ENCODE measurements at places on chromosomes 16 and 17.

DNA sequence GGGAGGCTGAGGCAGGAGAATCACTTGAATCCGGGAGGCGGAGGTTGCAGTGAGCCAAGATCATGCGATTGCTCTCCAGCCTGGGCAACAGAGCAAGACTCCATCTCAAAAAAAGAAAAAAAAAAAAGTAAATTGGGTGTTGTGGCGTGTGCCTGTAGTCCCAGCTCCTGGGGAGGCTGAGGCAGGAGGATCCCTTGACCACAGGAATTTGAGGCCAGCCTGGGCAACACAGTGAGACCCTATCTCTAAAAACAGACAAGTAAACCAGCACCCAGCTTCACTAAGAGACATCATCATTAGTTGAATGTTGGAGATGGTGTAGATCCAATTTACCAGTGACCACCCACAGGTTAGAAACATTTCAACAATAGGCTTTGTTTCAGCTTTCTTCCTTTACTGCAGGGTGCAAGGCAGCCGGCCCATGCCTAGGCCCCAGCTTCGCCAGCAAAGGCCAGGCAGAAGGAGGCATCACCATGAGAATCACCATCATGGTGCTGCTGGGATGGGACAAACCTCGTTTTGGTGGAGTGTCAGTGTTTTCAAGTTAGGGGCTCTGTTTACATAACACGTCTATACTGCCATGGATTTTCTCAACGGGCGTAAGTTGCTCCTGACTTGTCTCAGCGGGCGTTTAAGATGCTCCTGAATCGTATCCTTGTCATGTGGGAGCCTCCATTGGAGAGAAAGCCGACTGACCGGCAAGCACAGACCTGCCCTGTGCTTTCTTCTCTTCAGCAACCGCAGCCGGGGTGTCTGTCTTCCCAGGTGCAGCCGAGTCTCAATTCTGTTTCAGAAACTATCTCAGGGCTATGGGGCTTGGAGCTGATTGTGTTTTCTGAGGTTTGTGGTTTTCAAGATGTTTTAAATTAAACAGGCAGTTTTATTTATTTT lies 7.3 kb downstream of the TCF25 start:
- no peak for DNase-seq

GRCh38 chr16:1494711-1495110 lies 1.6 kb downstream of the TELO2 start:
- no peak for DNase-seq

GRCh38 chr17:83117583-83117982 lies 38.2 kb downstream of the METRNL start:
- no peak for DNase-seq

GRCh38 chr16:86118467-86119307 lies 219.7 kb downstream of the IRF8 start:
- DNase-seq = no peak

DNA sequence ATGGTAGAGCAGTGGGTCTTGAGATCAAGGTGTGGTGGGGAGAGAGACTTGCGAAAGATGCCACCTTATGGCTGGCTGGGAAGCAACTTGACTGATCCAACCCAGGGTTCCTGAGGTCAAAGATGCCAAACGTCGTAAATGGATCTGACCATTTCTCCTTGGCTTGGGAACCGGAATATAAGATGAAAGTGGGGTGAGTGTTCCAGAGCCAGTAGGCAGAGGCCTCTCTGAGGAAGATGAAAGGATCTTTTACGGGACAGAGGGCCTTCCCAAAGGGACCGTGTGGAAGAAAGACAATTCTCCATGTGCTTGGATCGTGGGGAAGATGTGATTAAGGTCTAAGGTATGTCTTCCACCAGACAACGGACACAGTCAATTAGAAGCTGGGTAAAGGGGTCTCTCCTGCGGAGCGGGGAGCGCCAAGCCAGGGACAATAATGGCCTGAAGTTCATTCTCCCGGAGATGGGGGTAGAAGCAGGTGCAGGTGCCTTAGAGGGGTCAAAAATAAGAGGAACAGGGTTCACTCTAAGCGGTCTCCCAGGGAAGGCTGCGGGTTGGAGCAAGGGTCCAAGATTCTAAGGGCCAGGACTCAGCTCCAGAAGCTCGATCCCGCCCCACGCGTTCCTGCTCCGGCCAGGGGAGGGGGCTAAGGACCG lies 800 bp downstream of the FXR2 start:
- DNase-seq = peak; percentile 64

GRCh38 chr16:57244463-57244766 lies 644 bp upstream of the ARL2BP start:
- no peak for DNase-seq

DNA sequence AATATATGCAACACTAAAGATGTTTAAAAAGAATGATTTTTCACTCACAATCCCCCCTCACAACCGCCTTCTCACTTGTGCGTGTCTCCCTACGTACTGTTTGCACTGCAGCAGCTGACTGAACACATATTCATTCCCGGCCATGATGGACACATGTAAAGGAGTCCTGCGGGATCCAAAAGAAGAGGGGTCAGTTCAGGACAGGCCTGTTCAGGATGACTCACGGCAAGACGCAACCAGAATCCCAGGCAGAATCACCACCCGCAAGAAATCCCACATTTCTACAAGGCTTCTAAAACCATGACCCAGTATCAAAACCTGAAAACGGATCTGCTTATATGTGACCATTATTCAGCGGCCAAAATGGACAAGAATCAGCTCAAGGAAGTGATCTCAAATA lies 52.3 kb downstream of the CYB5D2 start:
- DNase-seq = no peak

GRCh38 chr17:33667671-33668070 lies 374.6 kb upstream of the ASIC2 start:
- DNase-seq = no peak

DNA sequence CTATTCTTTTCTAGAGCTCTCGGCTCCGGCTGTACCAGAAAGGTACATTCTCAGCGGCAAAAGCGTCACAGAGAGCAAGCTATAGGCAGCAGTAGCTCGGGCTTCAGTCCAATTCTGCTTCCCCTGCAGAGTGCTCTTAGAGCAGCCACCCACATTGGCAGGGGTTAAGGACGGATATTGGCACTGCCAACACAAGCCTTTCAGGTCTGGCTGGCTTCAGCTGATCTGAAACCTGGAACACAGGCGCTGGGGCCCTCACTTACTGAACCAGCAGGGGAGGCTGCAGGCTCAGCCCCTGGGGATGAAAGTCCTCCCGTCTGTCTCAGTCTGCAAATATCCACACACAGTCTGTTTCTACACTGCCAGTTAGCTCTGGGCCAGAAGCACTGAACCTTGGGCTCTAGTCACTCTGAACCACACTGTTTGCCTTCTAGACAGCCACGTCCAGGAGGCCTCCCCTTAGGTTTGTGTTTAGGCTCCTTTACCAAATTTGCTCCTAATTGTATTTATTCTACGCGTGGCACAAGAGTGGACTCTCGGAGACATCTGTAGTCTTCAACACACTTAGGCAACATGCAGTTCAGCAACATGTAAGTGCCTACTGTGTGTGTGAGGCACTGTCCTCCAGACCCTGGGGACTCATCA lies 40.1 kb downstream of the HIC1 start:
- DNase-seq = peak; percentile 37

DNA sequence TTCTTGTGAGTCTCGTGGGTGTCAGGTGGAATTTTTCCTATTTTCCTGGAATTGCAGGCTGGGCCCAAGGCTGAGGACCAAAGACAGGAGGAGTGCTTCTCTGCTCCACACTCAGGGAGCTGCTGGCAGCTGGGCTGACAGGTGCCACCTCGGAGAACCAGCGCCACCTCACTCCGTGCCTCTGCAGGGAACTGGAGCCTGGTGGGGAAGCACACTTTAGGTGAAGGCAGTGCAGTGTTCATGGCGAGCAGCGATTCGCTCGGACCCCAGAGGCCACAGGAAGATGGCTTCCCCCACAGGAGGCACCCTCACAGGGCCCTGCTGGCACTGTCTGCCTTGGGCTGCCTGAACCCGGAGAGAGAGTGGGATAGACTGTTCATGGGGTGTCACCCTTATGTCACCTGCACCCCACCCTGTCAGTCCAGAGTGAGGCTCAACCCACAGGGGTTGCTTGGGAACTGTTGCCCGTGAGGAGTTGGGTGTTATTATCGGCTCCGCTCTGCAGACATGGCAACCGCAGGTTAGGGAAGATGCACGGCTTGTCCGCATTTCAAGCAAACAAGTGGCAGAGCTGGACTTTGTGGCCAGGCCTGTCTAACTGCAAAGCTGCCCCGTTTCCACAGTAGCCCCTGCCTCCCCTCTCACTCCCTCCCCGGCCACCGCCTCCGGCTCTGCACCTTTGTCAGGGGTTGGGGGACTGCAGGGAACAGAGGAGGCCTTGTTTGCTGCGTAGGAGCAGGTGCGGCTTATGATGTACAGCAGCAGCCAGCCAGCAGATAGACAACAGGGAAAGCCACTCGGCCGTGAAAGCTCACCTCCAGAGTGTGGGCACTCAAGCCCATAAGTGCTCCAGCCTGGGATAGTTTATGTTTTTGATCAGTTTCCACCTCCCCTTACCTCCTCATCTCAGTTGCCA lies 15.5 kb downstream of the TBC1D24 start:
- no peak for DNase-seq

- DNase-seq = peak; percentile 55
Observed at GRCh38 chr17:44610871-44611270, 45.4 kb upstream of the MEIOC start.

DNA sequence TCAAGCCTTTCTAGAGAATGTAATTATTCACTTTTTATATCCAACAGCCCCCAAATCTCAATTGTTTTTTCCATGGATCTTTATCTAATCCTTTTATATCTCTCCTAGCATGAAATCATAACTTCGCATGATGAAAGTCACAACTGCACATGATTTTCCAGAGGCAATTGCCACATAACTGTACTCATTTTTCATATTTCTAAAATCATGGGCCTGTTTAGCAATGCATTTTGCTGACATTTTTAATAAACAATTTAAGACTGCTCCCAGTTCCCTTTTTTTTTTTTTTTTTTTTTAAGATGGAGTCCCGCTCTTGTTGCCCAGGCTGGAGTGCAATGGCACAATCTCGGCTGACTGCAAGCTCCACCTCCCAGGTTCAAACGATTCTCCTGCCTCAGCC lies 83.5 kb downstream of the VMP1 start:
- DNase-seq = peak; percentile 66

GRCh38 chr17:80673152-80673920 lies 128.7 kb downstream of the RPTOR start:
- DNase-seq = peak; percentile 9

- DNase-seq = peak; percentile 90
Observed at GRCh38 chr17:42653179-42654124, 5.6 kb upstream of the TUBG2 start.

DNA sequence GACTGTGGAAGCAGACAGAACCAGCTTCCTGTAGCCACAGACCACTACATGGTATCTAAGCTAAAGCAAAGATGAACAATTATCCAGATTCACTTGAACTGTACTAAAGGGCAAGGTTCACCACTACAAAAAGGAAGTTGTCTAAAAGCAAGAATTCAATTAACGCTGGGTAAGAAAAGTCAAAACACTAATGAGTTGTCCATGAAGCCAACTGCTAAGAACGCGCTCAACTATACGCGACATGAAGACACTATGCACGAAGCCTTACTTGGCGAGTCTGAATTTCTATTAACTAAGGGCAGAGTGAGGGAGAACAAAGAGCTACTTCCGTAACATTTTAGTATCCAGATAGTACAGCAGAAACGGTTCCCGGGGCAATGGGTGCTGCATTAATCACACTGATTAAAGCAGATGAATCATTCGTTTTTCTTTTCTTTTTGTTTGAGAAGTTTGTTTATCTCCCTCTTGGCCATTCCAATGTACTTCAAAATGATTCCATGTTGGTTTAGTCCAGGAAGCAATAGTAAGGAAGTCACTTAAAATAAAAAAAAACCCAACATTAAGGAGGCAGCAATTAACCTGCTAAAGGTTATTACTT lies 2.8 kb upstream of the RPS15A start:
- no peak for DNase-seq

DNA sequence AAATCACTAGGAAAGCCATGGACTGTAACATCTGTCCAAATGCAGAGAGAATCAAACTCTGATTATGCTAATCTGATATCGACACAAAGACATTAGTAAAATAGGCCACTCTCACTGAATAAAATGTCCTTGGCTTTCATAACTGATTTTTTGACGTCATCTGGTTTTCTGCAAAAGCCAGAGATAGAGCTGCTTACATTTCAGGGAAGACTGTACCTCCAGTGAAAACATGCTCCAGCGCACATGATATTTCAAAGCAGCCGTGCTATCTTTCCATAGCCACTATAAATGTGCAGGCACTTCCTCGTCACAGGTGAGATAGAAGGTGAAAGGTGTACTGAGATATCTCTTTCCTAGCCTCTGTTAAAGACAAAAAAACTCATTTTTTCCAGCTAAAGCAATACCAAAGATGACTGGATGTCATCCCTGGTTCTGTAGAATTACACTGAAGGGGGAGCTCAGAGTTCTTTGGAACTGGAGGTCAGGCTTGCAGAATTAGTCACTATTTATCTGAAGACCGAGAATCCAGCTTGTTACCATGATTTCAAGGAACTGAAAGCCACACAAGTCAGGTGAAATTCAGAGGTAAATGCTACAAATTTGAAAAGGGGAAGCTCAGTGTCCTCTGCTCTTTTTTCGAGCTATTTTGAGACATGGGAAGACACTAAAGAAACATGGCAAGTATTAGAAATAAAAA lies 249.5 kb downstream of the CA10 start:
- DNase-seq = no peak

DNA sequence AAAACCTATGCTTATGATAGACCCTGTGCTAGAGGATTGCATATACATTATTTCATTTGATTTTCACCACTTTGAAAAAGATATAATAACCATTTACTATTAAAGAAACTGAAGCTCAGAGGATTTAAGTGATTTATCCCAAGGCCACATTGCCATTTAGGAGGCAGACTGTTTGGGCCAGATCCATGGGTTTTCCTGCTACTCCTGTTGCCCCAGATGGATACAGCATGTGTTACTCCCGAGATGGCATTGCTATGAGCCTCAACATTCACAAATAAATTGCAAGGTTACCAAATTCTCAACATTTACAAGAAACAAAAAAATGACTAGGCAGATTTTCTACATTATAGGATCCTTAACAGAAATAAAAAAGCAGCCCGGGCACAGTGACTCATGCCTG lies 322.1 kb upstream of the SOX9 start:
- no peak for DNase-seq

GRCh38 chr16:50696575-50697420 lies 3.4 kb downstream of the NOD2 start:
- DNase-seq = no peak

DNA sequence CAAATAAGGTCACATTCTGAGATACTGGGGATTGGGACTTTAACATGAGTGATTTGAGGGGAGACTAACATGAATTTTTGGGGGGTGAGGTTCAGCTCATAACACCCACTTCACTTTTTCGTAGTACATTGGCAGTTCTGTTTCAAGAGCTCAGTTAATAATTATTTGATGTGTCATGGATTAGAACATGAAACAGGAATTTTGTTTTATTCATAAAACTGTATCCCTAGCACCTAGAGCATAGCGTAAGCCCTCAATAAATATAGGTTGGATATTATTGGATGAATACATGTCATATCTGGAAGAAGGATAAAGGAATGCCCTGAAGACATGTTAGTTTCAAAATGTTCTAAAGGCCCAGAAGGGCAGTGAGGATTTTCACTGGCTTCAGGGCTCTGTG lies 119.8 kb downstream of the PRKCA start:
- no peak for DNase-seq

Data from adipocyte (in vitro differentiated cells).